Nephron progenitor cell (in vitro differentiated cells): ENCODE measurements at places on chromosomes 3 and 15.

DNA sequence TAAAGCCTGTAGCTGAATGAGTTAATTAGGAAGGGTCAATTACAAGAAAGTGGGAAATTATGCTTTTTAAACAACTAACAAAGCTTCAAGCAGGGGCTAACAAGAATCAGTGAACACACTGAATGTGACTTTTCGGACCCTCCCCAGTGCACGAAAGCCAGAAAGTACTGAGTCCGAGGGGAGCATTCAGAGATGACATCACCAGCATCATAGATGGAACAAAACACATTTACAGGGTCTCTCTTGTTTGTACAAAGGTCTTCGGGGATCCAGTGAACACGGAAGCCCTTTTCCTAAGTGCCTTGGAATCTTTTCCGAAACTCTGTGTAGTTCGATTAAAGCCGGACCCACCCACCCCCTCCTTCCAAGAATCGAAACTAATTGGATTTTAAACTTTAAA lies 829 bp downstream of the DCP1A start:
- DNase-seq, result peak; percentile 15

GRCh38 chr3:121883507-121883906 lies 10.7 kb upstream of the SLC15A2 start:
- no peak for DNase-seq

DNA sequence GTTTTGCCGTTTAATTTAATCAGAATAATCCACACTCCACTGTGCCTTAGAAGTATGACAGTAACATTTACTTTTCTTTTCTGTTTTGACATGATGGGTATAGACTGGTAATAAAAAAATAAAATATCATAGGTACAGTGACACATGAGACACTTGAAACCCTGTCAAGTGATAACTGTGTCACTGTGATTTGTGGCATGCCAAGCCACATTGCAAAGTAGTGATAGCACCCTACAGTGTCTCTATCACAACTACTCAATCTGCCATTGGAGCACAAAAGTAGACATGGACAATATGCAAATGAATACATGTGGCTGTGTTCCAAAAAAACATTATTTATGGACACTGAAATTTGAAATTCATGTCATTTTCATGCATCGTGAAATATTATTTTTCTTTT lies 22.5 kb downstream of the GATM start:
- no peak for DNase-seq

DNA sequence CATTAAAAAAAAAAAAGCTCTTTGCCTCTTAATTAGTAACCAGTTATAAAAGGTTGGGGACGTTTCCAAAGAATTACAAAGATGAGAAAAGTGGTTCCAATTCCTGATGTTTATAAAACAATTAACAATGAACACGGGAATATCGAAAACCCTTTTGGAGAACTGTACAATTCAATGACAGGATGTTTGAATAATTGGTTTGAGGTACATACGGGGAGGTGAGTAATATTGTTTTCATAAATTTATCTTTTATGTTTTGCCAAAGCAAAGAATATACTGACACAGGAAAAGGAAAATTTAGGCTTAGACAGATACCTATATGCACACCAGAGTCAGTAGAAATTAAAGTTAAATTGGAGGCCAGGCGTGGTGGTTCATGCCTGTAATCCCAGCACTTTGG lies 94.6 kb upstream of the LMOD3 start:
- DNase-seq, result no peak

GRCh38 chr3:4722103-4722502 lies 229.0 kb downstream of the ITPR1 start:
- DNase-seq, result no peak

DNA sequence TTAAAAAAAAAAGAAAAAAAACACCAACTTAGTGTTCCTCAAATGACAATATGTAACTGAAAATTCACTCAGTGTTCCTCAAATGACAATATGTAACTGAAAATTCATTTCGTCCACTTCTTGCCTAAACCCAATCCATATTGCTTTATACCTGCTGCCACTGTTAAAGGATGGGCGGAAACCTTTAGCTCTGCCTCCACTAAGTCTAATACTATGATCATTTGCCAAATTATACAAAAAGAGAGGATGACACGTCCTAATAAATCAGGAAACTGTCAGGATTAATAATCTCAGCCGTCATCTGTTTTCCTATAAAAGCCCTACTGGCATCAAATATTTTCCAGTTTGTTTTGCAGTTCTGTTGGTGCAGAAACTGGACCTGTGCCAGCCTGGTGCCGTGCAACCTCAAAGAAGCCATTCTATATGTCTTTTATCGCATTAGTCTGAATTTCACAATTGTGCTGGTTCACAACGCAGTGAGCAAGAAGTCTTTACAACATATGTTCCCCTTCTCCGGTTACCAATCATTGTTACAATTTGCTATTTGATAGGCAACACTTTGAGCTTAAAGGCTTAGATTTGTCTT lies 160.4 kb upstream of the KCNH8 start:
- no peak for DNase-seq

DNA sequence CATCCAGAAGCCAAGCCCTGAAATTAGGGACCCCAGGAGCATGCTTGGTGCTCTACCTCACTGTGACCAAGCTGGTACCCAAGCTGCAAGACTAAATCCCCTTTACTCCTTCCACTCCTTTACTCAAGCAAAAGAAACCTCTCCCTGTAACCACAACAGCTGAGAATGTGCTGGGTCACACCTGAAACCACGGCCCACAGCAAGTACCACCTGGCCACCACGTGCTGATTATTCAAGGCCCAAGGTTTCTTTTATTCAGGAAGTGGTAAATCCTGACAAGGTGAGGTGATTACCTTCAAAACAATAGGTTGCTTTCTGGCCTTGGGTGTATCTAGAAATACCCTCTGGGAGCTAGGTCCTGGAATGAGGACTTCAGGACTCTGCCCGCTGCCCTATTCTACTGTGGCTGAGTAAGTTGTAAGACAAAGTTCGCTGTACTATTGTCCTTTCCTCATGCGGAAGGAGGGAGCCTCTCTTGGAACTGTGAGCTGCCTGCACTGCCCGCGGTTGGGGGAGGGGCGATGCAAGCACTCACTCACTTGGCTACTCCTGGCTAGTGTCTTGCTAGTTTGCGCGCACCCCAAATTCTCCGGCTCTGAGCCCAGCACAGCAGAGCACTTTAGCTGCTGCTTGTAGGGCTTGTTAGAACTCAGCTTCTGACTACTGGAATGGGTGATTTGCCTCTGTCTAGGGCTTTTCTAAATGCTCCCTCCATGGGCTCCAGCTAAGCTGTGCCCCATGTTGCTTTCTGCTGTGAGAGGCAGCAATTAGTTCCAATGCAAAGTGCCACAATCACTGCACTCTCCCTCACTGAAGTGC lies 487.1 kb upstream of the CNTN3 start:
- DNase-seq, result peak; percentile 57

GRCh38 chr3:61288446-61288845 lies 37.2 kb upstream of the FHIT start:
- DNase-seq, result no peak

GRCh38 chr15:80208758-80209734 lies 43.0 kb downstream of the CTXND1 start:
- DNase-seq, result no peak

- DNase-seq, result no peak
These were observed 58.6 kb downstream of the SOX2 start for GRCh38 chr3:181770296-181770695.

DNA sequence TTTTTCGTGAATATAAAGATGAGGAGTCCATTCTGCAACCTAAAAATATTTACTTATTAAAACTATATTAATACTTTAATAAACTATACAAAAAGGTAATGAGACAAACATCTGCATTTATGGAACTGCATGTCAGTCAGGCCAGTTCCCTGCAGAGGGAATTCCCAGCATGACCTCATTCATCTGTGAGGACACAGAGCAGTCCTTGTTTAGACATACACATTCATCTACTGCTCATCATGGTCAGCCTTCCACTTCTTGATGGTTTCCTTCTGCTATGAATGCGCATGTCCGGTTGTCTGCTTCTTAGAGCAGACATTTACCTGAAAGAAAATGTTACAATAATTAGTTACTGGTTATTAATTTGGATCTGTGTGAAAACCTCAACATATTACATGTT lies 3.3 kb upstream of the ACTR8 start:
- DNase-seq, result no peak

- peak; percentile 23 for DNase-seq
These were observed 68.8 kb downstream of the ANXA2 start for GRCh38 chr15:60328852-60329443.

DNA sequence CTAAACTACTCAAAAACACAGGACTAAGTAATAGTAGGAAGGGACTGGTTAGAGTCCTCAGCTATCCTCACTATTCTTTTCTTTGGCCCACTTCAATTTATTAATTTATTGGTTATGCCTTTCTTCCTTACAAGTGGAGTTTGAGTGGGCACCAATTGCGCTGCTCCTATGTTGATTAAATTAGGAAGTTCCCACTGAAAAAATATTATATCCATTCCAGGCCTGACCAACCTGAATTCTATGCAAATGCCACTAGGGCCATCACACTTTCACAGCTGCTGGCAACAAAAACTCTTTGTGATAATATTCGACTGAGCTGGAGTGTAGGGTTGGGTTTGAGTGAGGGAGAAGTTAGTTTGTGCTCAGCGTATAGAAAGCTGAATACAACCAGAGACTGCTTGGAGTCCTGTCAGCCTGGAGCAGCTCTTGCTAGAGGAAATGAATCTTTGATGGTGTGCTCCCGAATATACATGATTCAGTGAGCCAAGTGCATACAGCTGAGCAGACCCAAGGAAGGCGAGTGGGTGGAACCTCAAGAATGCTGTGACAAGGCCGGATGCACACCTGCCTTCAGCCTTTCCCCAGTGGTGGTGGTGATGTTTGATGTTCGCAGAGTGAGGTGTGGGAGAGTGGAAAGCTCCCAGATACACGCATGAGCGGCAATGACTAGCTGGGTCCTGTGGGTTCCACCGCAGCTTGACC lies 1.5 kb downstream of the ARHGEF3 start:
- no peak for DNase-seq

GRCh38 chr3:42302924-42303634 lies 37.1 kb upstream of the CCK start:
- DNase-seq, result no peak

- no peak for DNase-seq
These were observed 317.6 kb upstream of the UMPS start for GRCh38 chr3:124412644-124413043.

DNA sequence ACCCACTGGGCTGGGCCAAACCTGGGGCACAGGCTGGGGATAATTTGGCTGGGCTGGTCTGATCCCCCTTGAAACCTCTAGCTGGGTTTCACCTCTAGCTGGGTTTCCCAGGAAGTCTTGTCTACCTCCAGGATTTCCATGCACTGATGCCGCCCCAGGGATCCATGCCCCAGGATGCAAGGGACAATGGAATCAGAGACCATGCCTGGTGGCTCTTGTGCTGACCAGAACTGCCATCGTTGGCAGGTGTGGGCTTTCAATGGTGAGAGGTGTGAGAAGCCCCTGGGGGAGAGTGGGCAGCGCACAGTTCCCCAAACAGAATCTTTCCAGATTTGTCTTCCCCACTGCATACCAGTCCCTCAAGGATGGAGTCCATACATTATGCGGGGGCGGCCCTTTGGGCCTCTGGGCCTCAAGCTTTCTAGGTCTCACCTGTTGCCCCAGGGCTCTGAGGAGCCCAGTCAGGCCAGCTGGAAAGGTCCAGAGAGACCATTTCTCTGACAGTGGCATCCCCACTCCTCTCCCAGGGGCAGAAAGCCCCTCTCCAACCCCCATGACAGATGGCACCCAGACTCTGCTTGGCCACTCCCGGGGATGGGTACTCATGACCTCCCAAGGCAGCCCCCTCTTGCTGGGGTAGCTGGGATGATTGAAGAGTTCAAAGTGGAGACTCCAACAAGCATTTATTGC lies 35.4 kb downstream of the EPHB3 start:
- no peak for DNase-seq

GRCh38 chr3:171531716-171532115 lies 71.5 kb upstream of the TNIK start:
- DNase-seq, result no peak

DNA sequence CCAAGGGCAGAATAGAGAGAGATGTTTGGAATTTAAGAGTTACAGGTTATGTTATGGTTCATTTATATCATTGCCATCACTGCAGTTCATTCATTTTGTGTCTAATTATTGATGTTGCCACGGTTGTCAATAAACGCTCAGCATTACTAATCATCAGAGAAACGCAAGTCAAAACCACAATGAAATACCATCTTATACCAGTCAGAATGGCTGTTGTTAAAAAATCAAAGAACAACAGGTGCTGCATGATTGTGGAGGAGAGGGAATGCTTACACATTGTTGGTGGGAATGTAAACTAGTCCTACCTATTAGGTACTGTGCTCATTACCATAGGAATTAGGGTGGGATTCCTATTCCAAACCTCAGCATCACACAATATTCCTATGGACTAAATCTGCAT lies 350.5 kb downstream of the TIGIT start:
- DNase-seq, result no peak

- DNase-seq, result peak; percentile 66
These were observed 165.0 kb downstream of the ABHD5 start for GRCh38 chr3:43855674-43856299.

GRCh38 chr3:120344349-120344748 lies 4.8 kb downstream of the LRRC58 start:
- DNase-seq, result no peak

- no peak for DNase-seq
These were observed 27.4 kb downstream of the METTL6 start for GRCh38 chr3:15399970-15400369.

GRCh38 chr3:195910499-195910845 lies 2.1 kb upstream of the TNK2 start:
- DNase-seq, result no peak

DNA sequence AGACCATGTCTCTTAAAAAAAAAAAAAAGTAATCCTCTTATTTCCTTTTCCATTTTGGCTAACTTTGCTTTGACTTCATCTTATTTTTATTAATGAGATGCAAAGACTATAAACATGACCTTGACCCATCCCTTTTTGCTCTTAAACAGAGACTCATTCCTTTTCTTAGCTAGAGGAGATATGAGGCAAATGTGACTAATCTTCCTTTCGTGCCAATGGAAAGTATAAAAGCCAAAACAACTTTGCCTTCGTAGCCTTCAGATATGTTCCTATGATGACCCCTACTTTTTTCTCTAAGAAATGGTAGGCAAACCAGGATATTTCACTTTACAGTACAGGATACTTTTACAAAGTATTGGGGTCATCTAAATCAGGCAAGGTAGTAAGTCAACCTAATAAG lies 36.9 kb upstream of the GOLGB1 start:
- DNase-seq, result no peak

GRCh38 chr3:153820035-153820434 lies 301.2 kb upstream of the ARHGEF26 start:
- DNase-seq, result no peak

GRCh38 chr3:128619146-128619890 lies 31.3 kb downstream of the RPN1 start:
- no peak for DNase-seq

DNA sequence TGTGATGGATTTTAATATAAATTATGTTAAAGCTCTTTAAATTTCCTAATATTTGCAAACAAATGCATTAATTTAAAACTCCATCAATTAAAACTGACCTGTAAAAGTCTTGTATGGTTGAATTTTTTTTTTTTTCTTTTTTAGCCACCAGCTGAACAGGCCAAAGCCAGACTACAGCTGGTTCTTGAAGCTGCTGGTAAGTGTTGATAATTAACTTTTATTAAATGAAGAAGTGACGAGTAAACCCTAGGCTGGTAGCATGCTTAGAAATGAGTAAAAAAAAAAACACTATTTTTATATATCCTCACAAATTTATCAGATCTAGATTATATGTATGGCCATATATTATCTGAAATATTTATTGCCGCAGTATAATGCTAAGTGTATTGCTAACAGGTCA lies 216.3 kb upstream of the MLF1 start:
- no peak for DNase-seq
